ENCODE measurements at places on chromosomes 5 and 9.

GRCh38 chr9:98961513-98962180 is 17.9 kb downstream of the COL15A1 start:
- no peak for DNase-seq

GRCh38 chr9:134411440-134412297 is 85.4 kb downstream of the RXRA start:
- no peak for DNase-seq

GRCh38 chr9:21385131-21385670 is at the start of gene IFNA2:
TSS of gene IFNA2 (minus strand) at chr9:21385398. CDS start at chr9:21385329, 69 bp downstream.
- no peak for DNase-seq

DNA sequence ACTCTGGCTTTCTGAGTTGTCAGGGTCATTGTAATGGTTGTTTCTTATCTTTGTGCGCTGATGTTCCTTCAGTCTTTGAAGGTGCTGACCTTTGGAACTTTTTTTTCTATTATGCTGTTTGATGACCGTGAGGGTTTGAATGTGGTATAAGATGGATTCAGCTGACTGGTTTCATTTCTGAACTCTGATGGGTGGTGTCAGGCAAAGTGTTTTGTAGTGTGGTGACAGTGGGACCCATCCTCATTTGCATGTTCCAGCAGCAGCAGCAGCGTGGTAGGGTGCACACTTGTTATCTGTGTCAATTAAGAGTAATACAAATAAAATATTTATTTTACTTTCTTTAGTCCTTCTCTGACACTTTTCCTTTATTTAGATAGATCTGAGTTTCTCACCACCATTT is 227.7 kb upstream of the PRR16 start:
- no peak for DNase-seq

GRCh38 chr5:151378616-151379015 is 31.3 kb upstream of the SLC36A2 start:
- no peak for DNase-seq

DNA sequence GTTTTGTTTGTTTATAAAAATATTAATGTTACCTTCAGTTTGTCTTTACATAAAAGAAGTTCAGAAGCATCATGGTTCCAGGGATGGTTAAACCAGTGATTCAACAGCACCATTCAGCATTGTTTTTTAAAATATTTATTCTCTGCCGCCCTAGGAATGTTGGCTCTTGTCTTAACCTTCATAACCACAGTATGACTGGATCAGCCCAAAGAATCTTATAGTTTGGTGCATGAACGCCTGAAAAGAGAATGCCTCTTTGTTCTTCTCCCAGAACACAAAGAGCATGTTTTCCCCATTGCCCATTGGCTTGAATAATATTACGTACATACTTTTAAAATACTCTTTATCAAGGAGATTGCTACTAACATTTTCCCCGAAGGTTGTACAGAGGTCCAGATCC is 413.4 kb downstream of the ANXA1 start:
- no peak for DNase-seq

- DNase-seq = no peak
These were observed 364.6 kb upstream of the TRPC7 start for GRCh38 chr5:136729901-136730355.

- no peak for DNase-seq
These were observed 91.0 kb downstream of the SNX18 start for GRCh38 chr5:54608423-54609085.

DNA sequence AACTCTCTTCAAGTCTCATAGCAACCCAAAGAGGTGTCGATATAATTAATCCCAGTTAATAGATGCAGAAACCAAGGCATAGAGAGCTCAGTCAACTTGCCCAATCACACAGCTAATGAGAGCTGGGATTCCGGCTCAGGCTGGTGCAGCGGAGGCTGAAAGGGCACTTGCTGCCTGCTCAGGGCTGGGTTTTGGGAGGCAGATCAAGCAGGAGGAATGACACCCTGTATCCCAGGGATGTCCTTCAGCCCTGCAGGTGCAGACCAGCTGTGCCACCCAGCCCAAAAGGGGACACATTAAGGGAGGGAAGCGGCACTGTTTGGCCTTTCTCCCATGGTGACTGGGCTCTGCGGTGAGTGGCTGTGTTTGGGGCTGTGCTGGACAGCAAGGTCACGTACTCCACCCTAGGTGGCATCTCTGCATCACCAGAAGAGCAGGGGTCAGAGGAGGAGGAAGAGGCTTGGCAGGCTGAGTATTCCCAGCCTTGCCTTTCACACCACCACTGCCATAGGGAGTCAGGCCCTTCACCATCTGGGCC is 124.1 kb downstream of the MVB12B start:
- no peak for DNase-seq

- no peak for DNase-seq
These were observed 18.6 kb downstream of the C9orf57 start for GRCh38 chr9:72041775-72042194.

GRCh38 chr5:93079046-93079445 is 502.0 kb downstream of the NR2F1-AS1 start:
- DNase-seq = no peak

DNA sequence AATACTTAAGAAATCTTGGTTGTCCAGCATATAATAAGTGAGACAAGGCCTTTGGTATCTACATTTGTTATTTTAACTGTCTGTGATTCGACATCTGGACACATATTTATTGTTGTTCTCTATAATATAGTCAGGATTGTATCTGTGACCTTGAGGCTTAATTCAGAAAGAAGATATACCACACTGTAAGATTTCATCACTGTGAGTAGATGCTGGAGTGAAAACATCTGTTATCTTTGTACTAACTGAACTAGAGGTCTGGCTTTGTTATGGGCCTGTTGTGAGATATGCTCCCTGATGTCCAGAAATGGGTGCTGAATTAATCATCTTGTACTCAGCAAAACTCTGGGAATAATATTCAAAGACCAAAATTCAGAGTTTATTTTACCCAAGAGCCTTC is 148.5 kb downstream of the ISOC1 start:
- no peak for DNase-seq

DNA sequence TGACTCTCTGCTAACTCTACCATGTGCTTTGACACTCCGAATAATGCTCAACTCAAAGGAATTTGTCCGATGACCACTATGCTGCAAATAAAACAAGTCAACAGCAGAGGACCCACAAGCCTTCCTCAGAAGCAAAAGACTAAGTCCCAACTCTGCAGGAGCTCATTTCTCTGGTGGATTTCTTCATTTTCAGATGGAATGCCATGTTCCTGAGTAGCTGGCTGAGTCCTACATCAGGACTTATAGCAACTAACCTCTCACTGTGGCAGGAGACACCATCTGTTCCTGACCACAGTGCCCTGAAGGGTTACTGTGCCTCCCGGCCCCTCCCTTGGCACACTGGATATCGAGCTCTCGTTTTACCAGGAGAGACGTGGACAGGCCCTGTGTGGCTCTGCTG is 20.8 kb downstream of the LHFPL2 start:
- no peak for DNase-seq
